Type B pancreatic cell (in vitro differentiated cells): ENCODE measurements at places on chromosomes 5 and 9. TPM values are rescaled to one million over a fixed set of nuclear protein-coding genes. Genes with fewer than 3 reads are reported as not detected.

Gene OR1Q1
- not detected in 2 replicates for total RNA-seq

DNA sequence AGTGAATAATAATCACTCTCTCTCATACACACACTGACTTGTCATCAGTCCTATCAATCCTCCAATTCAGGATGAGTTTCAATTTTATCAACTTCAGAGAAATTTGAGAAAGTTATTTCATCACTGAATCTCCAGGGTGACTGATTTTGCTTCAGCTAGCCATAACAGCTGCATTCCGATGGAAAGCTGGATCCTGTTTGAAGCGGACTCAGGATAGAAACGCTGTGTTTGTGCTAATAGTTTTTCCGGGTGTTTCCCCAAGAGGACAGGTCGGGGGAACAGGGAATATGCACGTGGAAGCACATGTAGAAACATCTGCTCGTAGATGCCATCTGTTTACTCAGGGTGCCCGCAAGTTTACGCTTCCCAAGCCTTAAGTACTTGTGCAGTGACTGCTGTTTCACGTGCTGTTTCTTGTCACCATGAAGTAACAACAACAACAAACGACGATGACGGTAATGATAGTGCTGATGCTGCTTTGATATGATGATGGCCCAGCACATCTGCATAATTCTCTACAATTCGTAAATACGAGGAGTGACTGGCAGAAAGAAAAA is 263.7 kb upstream of the DAPK1 start:
- DNase-seq, result no peak

Gene GABRA6
- not detected in 2 replicates for total RNA-seq

GRCh38 chr9:2290382-2290781 is 275.2 kb downstream of the SMARCA2 start:
- DNase-seq, result no peak

Gene SLCO6A1
- total RNA-seq, result 0.43 and 1.4 TPM in 2 replicates

Gene LPCAT1
- 91.6 and 97.1 TPM in 2 replicates for total RNA-seq

DNA sequence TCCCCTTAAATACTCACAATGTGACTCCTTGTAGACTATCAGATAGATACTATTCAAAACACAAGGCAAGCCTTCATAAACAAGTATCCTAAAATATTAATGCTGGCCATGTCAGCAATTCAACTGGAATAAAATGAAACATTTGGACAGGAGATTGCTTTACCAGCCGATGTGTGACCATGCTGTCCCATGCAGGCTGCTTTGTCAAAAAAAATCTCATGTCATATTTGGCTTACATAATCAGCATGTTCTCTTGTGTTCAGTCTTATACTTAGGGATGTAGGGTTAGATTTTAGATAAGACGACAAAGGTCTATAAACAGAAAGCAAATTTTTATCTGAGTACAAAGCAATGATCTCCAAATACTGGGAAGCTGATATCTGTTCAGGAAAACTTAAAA is 108.5 kb downstream of the NR6A1 start:
- no peak for DNase-seq

Gene PCDHA9
- total RNA-seq, result 1.5 and 2.5 TPM in 2 replicates

Gene ZNF454
- total RNA-seq, result 0.12 TPM in 1 of 2 replicates, not detected in the other

- no peak for DNase-seq
These were observed 11.9 kb downstream of the VAV2 start for GRCh38 chr9:133979921-133980863.

DNA sequence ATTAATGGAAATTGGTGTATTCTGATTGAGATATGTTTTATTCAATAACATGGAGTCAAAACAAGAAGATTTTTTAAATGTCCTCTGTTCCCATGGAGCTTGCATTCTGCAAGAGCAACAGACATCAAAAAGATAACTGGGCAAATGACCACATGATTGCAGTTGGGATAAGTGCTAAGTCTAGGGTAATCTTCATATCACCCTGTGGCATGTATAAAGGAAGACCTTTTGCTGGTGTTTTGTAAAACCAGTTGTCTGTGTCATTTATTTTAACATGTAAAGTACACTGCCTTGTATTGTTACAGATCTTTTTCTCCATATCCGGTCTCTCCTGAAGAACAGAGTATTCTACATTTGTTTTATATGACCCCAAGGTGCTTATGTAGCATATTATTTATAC is 44.0 kb downstream of the PTCD2 start:
- DNase-seq, result no peak

- DNase-seq, result no peak
These were observed 501 bp upstream of the MAP1B start for GRCh38 chr5:72106817-72107130.

- no peak for DNase-seq
These were observed 23.6 kb upstream of the CAST start for GRCh38 chr5:96638561-96638960.

Gene SLC25A2
- 0.45 and 0.92 TPM in 2 replicates for total RNA-seq

DNA sequence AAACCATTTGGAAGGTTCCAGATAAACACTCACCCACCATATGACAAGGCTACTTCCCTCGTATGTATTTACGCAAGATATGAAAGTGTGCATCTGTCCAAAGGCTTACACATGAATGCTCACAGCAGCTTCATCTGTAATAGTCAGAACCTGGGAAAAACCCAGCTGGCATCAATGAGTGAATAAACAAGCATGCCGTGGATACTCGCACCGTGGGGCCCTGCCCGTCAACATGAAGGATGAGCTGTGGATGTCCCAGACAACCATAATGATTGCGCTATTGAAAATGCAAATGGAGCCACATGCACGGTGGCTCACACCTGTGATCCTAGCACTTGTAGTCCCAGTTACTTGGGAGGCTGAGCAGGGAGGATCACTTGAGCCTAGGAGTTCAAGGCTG is 60.6 kb upstream of the FCN1 start:
- peak; percentile 39 for DNase-seq

GRCh38 chr5:101658433-101658832 is 637.7 kb downstream of the SLCO4C1 start:
- no peak for DNase-seq

DNA sequence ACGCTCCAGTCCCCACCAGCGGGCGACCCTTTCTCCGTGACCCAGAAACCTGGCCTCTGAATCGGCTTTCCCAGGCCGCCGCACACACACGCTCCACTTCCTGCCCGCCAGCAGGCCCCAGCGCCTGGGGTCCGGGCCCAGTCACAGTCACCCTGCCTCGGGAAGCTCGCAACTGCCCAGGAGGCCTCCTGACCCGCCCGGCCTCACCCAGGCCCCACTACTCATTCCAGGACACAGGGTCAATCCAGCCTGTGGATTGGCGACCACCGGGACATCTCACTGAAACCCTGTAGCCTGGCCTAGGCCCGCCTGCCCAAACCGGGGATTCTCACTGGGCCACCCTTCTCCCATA is 2.7 kb upstream of the IRX4 start:
- no peak for DNase-seq

Gene GDNF
- 0.98 and 5.7 TPM in 2 replicates for total RNA-seq

DNA sequence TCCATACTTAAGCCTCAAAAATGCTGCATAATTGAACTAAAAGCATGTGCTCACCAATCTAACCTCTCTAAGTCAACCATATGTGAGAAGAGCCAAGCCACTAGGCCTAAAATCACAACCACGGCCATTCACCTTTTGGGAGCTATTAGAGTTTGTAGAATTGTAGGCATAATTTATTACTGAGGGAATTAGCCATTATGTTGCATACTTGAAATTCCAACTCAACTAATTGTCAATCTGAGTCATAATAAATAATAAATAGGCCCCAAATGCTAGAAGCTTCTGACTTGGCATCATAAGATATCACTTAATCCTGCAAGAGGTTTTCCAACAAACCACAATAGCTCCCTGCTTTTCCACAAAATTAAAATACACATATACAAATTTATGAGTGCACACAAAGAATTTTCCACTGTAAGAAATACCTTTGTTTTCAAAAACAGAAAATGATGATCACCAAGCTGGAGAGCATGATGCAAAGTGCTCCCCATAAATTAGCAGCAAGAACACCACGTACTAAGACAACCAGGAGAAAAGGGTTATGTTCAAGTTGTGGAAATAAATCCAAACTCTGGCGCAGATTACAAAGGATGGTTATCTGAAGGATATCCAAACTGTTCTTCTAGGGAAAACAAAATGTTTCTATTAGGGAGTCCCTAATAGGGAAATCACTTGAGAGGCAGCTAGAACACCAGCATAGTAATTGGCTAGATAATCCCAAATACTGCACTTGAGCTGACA is 250.0 kb upstream of the SLC30A5 start:
- DNase-seq, result no peak

- no peak for DNase-seq
These were observed 94.3 kb downstream of the DAP start for GRCh38 chr5:10666531-10667299.

DNA sequence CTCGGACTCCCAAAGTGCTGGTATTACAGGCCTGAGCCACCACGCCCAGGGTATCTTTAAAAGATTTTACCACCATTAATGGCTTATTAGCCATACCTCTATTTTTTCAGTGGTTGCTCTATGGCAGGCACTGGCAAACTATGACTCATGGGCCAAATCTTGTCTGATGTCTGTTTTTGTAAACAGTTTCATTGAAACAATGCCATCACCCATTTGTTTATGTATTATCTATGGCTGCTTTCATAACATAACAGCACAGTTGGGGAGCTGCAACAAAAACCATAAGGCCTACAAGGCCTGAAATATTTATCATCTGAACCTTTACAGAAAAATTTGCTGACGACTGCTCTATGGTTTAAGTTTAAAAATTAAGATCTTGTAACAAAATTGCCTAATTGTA is 66.8 kb downstream of the SLC38A9 start:
- no peak for DNase-seq

DNA sequence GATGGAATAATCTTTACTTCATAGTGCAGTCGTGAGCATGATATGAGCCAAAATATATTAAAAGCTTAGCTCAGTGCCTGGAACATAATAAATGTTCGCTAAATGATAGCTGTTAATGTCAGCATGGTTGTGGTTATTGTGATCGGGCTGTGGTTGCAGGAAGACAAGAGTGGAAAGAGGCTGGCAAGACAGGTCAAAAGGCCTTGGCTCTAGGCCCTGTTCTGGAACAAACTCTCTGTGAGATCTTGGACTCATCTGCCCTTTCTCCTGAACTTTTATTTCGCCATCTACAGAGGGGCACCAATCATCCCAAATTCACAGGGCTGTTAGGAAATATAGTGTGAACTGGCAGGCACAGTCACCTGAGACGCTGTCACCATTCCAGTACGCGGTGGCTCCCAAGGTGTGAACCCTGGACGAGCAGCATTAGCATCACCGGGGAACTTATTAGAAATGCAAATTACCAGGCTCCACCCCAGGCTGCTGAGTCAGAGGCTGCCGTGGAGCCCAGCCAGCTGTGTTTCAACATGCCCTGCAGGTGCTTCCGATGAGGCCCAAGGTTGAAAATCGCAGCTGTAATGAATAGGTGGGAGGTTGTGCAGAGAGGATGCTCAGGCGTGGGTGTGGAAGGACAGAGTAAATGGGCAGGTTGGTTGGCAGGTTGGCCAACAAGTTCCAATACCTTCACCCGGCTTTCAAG is 50.2 kb upstream of the SAP30L start:
- no peak for DNase-seq

DNA sequence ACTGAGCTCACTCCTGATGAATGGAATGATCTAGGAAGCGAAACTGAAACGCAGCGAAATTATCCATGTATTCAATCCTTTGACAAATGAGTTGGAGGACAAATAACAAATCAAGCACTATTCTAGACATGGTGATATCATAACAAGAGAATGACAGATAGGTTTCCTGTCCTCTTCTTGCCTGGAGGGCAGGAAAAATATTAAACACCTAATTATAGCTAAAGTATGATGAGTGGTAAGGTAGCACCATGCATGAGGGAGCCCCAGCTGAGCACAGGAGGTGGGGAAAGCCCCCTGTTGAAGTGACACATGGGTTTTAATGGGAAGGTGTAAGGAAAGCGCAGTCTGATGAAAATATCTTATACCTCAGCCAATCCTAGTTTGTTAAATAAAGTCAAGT is 225.2 kb downstream of the NPR3 start:
- no peak for DNase-seq
